ENCODE measurements at places on chromosomes 3 and 15.

DNA sequence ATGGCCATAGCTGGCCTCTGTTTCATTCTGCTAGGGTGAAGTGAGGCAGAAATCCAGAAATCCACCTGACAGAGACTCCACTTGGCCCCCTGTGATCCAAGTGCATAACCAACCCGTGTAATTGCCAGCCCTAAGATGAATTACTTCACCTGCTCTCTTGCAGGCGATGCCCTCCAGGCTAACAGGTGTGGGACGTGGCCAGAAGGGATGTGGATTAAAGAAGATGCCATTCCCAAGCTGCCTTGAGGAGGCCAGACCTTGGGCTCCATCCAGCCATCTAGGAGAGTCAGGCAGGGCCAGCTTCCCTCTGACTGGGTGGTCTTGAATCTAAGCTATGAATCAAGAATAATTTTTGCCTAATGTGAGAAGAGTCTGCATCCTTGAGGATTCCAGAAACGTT lies 154.5 kb upstream of the BNIP2 start:
- DNase-seq: no peak

DNA sequence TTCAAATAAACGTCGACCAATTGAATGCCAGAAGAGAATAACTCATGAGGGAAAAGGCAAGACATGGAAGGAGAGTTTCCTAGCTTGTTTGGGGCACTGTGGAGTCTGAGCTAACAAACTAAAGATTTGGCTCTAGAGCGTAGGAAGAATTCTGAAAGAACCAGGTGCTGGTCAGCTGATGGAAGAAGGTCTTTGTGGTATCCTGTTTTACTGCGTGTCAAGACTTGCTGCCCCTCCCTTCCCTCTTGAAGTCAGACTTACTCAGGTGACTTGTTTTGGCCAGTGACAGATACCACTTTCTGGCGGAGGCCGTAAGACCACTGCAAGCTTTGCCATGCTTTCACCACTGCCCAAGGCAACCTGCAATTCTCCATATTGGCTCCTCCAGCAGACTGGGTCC lies 673 bp upstream of the HCLS1 start:
- no peak for DNase-seq

DNA sequence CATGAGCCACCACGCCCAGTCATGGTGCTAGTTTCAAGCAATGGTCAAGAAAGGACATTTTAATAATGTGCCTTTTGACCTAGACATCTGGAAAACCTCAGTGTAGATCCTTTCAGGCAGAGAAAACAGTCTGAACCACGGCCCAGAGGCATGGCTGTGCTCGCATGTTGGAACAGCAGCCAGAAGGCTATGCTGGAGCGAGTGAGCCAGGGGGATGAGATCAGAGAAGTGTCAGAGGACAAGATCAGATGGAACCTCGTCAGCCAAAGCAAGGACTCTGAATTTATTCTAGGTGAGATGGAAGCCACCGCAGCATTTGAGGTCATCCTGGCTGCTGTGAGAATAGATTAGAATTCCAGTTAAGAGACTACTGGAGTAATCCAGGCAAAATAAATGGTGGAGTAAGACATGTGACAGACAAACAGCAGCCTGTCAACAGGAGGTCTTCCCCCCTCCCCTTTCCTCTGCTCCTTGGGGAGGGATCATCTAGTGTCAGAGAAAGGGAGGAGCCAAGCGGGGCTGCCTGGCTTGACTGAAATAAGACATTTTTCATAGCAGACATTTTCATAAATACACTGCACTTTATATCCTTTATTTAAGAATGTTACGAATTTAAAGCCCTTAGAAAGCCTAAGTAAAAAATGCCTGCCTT lies 40.4 kb upstream of the ACKR4 start:
- no peak for DNase-seq

DNA sequence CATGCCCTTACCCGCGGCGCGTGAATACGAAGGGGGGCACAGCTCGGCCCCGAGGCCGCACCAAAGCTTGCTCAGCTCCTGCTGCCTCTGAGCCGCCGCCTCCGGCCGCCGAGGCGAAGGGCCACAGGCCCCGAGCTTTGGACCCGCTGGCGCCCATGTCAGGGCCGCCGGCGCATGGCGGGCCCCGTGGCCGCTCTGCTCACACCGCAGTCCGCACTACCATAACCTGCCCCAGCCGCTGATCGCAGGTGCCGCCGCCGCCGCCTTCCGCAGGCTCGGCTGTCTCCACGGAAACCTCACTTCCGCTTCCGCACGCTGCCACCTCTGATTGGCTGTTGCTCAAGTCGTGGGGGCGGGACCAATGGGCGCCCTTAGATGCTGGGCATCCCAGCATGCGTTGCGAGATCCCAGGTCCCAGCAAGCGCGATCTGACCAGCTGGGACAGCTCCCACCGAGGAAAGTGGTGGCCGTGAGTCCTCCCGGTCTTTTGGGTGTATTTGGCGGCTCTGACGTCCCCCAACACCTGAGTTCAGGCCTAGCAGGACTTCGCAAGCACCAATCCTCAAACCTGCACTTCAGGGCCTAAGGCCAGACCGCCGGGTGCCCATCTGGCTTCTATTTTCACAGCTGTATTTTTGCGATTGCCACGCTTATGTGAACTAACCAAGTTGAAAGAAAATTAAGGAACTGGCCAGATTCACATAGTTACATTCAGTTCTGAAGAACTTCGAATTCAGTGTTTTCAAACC lies at the start of gene TUSC2:
Gene TUSC2 (minus strand): TSS at position 281 of the 749 bp plus-strand sequence. CDS start 124 bp downstream, at position 157.
- peak; percentile 72 for DNase-seq

DNA sequence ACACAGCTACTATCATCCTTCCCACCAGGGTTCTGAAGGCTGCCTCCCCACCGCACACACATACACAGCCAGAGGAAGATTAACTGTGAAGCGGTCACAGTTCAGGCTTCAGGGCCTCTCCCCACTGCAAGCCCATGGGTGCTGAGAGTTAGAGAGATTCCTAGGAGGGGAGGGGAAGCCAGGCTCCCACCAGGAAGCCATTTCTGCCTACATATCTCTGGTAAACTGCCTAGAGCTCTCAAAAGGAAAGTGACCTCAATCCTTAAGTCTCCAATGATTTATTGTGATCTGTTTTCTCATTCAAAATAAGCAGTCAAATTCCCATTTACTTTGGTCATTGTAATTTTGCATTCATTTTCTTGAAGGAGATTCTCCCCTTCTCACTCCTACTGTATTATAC lies 141.0 kb upstream of the BNIP2 start:
- no peak for DNase-seq

DNA sequence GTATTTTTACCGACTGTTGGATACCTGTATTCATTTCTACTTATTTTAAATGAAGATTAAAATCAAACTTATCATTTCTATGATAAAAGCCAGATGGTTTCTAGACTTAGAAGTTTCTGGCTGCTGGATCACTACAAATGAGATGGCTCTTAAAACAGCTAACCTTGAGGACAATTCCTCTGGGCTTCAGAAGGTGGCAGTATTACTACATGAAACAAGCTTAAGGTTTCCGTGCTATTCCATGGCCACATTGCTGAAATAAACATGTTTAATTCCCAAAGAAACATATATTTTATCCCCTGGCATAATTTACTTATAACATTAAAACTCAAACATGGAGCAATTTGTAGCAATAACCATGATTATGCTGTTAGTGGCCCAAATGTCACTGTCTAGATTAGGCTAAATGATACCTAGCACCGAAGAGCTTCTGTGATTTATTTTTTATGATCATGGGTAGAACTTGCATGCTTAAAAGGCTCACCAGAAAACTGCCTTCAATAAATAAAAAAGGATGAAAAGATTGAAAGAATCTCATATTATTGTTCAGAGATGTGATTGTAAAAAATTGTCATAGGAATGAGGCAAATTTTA lies 204.0 kb upstream of the NANOGP8 start:
- DNase-seq: no peak

- DNase-seq: no peak
These were observed 160.1 kb downstream of the NEK10 start for GRCh38 chr3:27208961-27209616.

DNA sequence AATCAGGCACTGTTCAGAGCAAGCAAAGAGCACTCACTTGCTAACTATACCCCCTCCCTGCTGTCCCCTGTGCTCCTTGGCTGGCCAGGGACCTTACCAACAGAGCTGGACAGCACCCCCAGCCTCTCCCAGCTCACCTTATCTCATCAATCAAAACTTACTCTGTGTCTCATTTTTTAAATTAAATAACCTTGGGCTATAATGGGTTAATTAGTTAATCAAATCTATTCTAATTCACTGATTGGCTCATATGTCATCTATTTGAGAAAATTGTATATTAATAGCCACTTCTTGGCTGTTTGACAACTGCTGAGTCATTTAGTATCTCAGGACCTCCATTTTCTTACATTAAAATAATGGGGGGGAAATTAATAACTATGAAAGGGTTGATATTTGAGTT lies 22.9 kb downstream of the IL5RA start:
- DNase-seq: no peak

- DNase-seq: no peak
These were observed 8.7 kb downstream of the CD86 start for GRCh38 chr3:122063908-122064307.

- no peak for DNase-seq
These were observed 187.2 kb downstream of the GHSR start for GRCh38 chr3:172261054-172261453.

GRCh38 chr15:31269816-31270575 lies 56.6 kb upstream of the KLF13 start:
- no peak for DNase-seq

DNA sequence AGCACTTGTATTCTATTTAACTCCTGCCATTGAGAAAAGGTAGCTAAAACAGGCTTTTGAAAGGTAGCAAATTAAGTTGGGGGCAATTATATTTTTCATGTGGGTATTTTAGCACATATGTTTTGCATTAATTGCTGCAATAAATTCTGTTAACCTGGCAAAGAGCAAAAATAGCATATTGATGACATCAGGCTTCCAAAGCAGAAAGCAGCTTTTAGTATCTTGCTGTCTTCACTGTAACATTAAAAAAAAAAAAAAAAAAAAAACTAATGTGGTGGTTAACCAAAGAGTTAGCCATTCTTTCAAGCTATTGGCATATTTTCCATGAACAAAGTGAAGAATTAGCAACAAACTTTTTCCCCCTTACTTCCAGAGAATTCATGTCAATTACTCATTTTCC lies 9.1 kb downstream of the EPHA3 start:
- DNase-seq: no peak

- DNase-seq: no peak
These were observed 188.3 kb downstream of the LSAMP start for GRCh38 chr3:116256843-116257485.

DNA sequence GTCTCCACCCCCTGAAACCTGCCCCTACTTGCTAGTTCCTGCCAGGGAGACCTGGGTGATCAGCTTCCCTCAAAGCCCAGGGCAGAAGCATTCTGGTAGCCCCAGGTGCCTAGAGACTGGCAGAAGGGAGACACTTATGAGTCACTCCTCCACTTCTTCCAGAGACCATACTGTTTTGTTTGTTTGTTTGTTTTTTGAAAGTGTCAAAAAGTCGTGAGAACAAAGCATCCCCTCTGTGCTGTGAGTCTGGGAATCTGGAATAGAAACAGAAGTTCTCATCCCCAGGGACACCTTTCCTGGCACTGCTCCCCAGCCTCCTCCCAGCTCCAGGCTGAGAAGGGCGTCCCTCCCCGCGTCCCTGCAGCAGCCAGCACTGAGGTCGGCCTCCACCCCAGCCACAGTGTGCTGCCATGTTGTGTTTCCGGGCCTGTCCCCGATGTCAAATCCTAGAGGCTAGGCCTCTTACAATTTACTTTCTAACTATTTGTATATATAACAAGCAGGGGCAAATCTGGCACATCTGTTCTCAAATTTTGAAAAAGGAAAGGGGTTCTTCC lies 573.0 kb downstream of the RBMS3 start:
- DNase-seq: no peak

DNA sequence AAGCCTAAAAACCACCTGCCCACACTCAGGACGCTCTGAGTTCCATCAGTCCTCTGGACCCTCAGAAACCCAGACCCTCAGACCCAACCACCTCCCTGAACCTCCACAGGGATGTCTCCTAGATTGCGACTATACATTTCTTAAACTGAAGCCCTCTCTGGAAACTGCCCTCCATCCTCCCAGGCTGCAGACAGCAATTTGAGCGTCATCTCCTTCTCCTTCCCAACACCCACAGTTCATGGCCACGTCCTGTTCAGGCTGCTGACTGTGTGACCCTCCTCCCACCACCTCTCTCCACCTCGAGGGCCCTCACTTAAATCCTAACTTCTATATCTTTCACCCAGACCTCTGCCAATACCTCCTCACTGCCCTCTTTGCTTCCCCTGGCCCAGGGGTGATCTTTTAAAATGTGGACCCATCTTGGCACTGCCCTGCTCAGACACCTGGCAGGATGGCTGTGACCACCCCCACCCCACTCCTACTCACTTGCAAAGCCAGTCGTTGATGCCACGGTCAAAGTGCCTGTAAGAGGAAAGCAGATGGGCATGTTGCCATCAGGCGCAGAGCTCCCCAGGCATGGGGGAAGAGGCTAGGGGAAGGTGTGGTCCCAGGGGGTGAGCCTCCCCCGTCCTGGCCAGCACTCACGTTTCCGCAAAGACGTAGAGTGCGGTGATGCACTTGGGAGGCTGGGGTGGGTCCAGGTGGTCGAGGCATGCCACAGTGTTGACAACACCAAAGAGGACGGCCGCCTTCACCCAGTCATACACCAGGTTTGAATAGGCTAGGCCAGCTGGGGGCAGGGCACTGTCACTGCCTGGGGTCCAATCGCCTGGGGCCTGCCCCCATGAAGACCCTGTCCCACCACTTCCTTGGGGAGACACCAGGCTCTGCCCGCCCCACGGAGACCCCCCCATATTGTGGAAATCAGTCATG lies 6.0 kb downstream of the HHATL start:
- peak; percentile 17 for DNase-seq

DNA sequence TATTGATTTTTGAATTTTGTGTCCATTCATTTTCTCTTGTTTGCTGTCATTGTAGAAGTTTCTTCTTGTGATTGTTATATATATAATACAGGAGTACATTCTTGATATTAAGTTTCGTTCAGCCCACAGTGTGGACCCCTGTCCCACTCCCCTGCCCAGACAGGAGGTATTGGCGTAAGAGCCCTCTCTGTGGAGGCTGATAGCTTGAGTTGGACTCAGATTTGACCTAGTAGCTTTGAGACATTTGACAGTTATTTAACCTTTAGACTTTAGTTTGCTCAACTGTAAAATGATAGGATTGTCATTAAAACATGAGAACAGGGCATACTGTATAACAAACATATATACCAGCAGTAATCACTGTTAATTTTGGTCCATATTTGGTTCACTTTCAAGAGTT lies 27.1 kb downstream of the GPR171 start:
- no peak for DNase-seq

Data from DMS79 treated with DMSO at 0.1 percent for 48 hours (cell line).